ENCODE measurements at places on chromosomes 3 and 15.

- no peaks in the 10 kb centered on the region for H3K27me3 ChIP-seq
- no peak overlapping the region for H3K27ac ChIP-seq
- H3K4me1 ChIP-seq: no peaks in the 10 kb centered on the region
- H3K4me3 ChIP-seq: no peak overlapping the region
These were observed 132.3 kb downstream of the CHCHD6 start for GRCh38 chr3:126836220-126836860.

GRCh38 chr15:97959724-97960363 lies 659 bp upstream of the ARRDC4 start:
- H3K27ac ChIP-seq: peak overlapping the region; percentile 64
- no peaks in the 10 kb centered on the region for H3K4me1 ChIP-seq
- H3K36me3 ChIP-seq: no peaks in the 10 kb centered on the region
- no peak for DNase-seq
- H3K4me3 ChIP-seq: peak overlapping the region; percentile 55

DNA sequence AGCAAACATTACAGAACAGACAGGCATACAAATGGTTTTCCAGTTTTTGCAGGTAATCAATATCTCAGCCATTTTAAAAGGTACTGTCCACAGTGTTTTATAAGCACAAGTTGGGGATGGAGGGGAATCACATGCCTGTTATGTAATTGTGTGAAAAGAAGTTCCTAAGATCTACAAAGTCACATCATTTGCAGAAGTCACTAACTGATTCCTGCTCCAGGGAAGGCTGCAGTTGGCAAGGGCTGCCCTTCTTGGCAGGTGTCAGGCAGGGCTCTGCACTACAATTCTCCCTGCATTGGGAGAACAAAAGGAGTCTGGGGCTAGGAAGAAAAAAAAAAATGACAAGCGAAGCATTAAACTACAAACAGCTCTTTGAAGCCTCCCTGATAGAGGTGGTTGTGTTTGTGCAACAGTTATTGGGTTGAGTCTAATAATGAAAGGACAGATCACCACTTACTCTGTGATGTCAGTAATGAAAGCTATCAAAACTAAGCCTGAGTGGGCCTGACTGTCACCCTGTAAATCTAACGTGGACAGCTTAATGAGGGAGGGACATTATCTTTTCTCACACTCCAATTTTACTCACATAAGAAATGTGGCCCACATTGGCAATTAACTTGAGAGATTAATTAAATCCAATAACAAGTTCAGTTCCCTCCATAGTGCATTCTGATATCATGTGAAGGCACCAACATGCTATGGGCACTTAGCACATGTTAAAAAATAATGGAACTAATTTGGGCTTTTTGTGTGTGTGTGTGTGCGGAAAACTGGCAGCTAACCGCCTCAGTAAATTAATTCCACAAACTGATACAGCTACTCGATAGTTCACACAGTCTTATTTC lies 242.9 kb downstream of the FHIT start:
- H3K4me3 ChIP-seq: no peak overlapping the region
- H3K27ac ChIP-seq: no peak overlapping the region
- H3K27me3 ChIP-seq: no peaks in the 10 kb centered on the region
- H3K4me1 ChIP-seq: no peaks in the 10 kb centered on the region

DNA sequence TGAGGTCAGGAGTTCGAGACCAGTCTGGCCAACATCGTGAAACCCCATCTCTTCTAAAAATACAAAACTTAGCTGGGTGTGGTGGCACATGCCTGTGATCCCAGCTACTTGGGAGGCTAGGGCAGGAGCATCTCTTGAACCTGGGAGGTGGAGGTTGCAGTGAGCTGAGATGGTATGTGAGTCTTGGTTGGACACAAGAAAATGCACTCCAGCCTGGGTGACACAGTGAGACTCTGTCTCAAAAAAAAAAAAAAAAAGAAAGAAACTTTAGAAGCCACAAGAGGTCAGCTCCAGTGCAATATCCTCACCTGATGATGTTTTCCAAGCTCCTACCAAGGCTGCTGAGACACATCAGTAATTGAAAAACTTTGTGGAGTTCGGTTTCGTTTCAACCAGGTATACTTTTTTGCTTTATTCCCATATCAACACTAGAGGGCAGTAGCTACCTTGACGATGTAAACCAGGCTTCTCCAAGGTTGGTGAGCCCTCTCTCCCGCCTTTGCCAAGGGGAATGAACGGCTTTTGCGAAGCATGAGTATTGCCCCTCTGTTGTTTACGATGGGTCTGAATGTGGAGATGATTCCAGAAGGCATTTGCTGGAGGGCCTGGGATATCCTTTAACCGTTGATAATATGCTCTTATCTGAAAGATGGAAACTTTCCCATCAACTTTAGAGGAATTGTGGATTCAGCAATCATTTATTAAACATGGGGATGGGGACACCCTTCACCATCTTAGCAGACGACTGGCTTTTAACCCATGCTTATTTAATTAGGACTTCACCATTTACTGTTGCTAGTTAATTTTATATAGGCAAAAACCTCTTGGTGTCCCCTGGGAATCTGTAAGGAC lies 202.8 kb downstream of the SV2B start:
- H3K4me3 ChIP-seq: no peak overlapping the region
- no peaks in the 10 kb centered on the region for H3K36me3 ChIP-seq
- H3K27ac ChIP-seq: no peak overlapping the region

DNA sequence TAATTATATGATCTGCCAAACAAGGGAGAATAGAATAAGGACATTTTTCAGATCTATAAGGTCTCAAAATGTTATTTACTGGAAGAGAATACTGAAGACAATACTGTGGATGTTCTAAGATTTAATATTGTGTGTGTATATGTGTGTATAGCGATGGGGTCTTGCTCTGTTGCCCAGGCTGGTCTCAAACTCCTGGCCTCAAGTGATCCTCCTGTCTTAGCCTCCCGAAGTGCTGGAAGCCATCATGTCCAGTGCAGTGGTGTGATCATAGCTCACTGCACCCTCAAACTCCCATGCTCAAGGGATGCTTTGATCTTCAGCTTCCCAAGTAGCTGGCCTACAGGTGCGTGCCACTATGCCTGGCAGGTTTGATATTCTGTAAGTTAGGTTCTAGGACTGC lies 91.3 kb downstream of the NBEAL2 start:
- no peak for DNase-seq
- no peaks in the 10 kb centered on the region for H3K4me1 ChIP-seq
- no peak overlapping the region for H3K27ac ChIP-seq
- no peak overlapping the region for H3K4me3 ChIP-seq
- no peaks in the 10 kb centered on the region for H3K27me3 ChIP-seq

DNA sequence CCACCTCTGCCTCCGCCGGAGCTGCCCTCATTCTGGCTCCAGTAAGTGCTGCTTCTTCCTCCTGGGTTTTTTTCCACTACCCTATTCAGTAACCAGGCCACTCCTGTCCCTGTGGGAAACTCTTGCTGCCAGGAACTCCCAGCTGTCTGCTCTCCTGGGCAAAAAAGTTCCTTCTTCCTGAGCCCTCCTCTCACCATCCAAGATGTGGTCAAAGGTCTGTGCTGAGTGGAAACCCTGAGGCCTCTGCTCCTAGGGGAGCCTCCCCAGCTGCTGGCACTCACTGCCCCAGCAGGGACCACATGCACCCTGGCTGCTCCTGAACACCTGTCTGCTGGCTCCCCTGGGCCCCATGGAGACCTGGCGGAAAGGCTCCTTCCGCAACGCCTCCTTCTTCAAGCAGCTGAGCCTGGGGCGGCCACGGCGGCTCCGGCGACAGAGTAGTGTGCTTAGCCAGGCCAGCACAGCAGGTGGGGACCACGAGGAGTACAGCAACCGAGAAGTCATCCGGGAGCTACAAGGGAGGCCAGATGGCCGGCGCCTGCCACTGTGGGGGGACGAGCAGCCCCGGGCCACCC lies 454 bp downstream of the C15orf62 start:
- H3K27me3 ChIP-seq: no peaks in the 10 kb centered on the region
- peak; percentile 69 for DNase-seq
- peak overlapping the region; percentile 91 for H3K27ac ChIP-seq
- no peak overlapping the region for H3K4me3 ChIP-seq
- H3K36me3 ChIP-seq: peaks cover 35% of the 10 kb centered on the region
- H3K4me1 ChIP-seq: peaks cover 52% of the 10 kb centered on the region

DNA sequence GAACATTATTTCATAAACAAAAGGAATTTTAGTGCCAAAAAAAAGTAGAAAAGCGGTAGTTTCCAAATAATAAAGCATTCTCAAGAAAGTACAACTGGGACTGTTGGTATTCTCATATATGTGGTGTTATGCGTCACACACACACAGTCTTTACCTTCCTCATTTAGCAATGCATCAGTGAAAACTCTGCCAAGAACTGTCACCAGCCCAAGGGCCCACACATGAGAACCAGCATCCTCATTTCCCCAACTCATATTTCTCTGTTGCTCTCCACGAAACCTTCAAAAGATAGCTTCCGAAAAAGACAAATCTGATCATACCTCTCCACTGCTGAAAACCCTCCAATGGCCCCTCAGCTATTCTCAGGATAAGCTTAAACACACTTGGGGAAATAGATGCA lies 150.7 kb downstream of the CADPS start:
- H3K4me1 ChIP-seq: peaks cover 5% of the 10 kb centered on the region
- DNase-seq: no peak

GRCh38 chr3:82627733-82628132 lies 866.3 kb upstream of the GBE1 start:
- DNase-seq: no peak
- H3K4me3 ChIP-seq: no peak overlapping the region
- no peaks in the 10 kb centered on the region for H3K36me3 ChIP-seq
- H3K4me1 ChIP-seq: no peaks in the 10 kb centered on the region
- H3K27me3 ChIP-seq: no peaks in the 10 kb centered on the region
- H3K27ac ChIP-seq: no peak overlapping the region

- H3K4me3 ChIP-seq: no peak overlapping the region
- no peaks in the 10 kb centered on the region for H3K27me3 ChIP-seq
- no peaks in the 10 kb centered on the region for H3K4me1 ChIP-seq
- H3K27ac ChIP-seq: no peak overlapping the region
These were observed 59.1 kb downstream of the CCNL1 start for GRCh38 chr3:157100608-157101396.

DNA sequence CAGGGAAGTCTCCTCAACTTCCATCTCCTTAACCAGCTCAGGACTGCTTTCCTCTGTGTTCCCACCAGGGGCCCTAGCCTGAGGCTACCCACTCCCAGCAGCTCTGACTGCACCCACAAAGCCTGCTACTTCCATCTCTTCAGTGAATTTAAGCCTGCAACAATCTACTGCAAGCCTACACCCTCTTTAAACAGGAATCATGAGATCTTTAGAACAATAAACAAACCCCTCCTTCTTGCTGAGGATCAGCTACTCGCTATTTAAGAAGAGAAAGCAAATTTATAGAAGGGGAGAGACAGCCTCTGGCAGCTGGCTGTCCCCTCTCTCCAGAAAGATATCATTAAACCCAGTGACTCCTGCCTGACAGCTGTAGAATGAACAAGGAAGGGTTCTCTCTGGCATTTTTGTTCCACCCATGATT lies 51.9 kb downstream of the ARHGAP31 start:
- H3K4me3 ChIP-seq: no peak overlapping the region
- no peaks in the 10 kb centered on the region for H3K27me3 ChIP-seq
- H3K36me3 ChIP-seq: no peaks in the 10 kb centered on the region
- no peak overlapping the region for H3K27ac ChIP-seq
- H3K4me1 ChIP-seq: no peaks in the 10 kb centered on the region

DNA sequence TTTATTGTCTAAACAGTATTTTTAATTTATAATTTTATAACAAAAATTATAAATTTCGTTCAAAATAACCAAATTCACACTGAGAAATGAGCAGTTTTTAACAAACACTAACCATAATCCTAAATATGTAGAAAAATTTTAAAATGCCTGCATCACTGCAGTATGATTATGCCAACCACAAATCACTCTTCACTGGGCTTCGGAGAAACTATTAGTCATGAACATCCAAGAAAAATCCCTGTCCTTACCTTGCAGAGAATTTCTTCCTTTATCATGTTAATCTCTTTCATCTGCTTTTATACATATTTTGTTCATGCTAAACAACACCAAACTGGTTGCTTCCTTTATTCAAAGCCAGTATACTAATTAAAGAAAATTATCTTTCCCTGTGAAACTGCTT lies 511.0 kb upstream of the ALCAM start:
- no peak overlapping the region for H3K4me3 ChIP-seq
- H3K27me3 ChIP-seq: no peaks in the 10 kb centered on the region
- H3K4me1 ChIP-seq: no peaks in the 10 kb centered on the region
- H3K27ac ChIP-seq: no peak overlapping the region
- H3K36me3 ChIP-seq: no peaks in the 10 kb centered on the region

Data from Peyer's patch (tissue), 4 donors.